Mesothelial cell of epicardium (in vitro differentiated cells): ENCODE measurements at places on chromosomes 2 and 18.

- peaks cover 7% of the 10 kb centered on the region for H3K4me1 ChIP-seq
- no peak overlapping the region for H3K27ac ChIP-seq
- H3K4me3 ChIP-seq, result no peak overlapping the region
- peaks cover 2% of the 10 kb centered on the region for H3K27me3 ChIP-seq
Observed at GRCh38 chr2:12262681-12263436, 453.9 kb upstream of the TRIB2 start.

GRCh38 chr18:28382215-28382879, 205.4 kb upstream of the CDH2 start:
- no peaks in the 10 kb centered on the region for H3K4me1 ChIP-seq
- H3K36me3 ChIP-seq, result peaks cover 3% of the 10 kb centered on the region
- DNase-seq, result no peak
- no peaks in the 10 kb centered on the region for H3K27me3 ChIP-seq
- no peak overlapping the region for H3K4me3 ChIP-seq

GRCh38 chr2:198700319-198700718, 757.4 kb downstream of the SATB2 start:
- DNase-seq, result no peak
- H3K4me1 ChIP-seq, result no peaks in the 10 kb centered on the region
- no peaks in the 10 kb centered on the region for H3K36me3 ChIP-seq
- no peaks in the 10 kb centered on the region for H3K27me3 ChIP-seq
- no peak overlapping the region for H3K4me3 ChIP-seq
- no peak overlapping the region for H3K27ac ChIP-seq

GRCh38 chr2:206056286-206056685, 29.7 kb downstream of the INO80D start:
- no peaks in the 10 kb centered on the region for H3K27me3 ChIP-seq
- H3K36me3 ChIP-seq, result peaks cover 18% of the 10 kb centered on the region
- peaks cover 3% of the 10 kb centered on the region for H3K4me1 ChIP-seq
- no peak overlapping the region for H3K27ac ChIP-seq
- no peak overlapping the region for H3K4me3 ChIP-seq

- H3K4me3 ChIP-seq, result no peak overlapping the region
- no peaks in the 10 kb centered on the region for H3K4me1 ChIP-seq
Observed at GRCh38 chr2:127589358-127589757, 53.9 kb downstream of the MYO7B start.

- no peaks in the 10 kb centered on the region for H3K27me3 ChIP-seq
- no peak overlapping the region for H3K27ac ChIP-seq
- DNase-seq, result no peak
Observed at GRCh38 chr18:68666381-68666780, 48.5 kb downstream of the TMX3 start.

GRCh38 chr2:170512266-170512665, 202.9 kb upstream of the SP5 start:
- no peaks in the 10 kb centered on the region for H3K36me3 ChIP-seq
- H3K27me3 ChIP-seq, result peaks cover 3% of the 10 kb centered on the region
- H3K27ac ChIP-seq, result peak overlapping the region; percentile 69
- H3K4me3 ChIP-seq, result no peak overlapping the region

- no peaks in the 10 kb centered on the region for H3K36me3 ChIP-seq
- no peaks in the 10 kb centered on the region for H3K4me1 ChIP-seq
- no peak overlapping the region for H3K27ac ChIP-seq
- no peak for DNase-seq
- peaks cover 10% of the 10 kb centered on the region for H3K27me3 ChIP-seq
Observed at GRCh38 chr2:118231759-118232158, 143.5 kb downstream of the INSIG2 start.

GRCh38 chr2:127463155-127463991, 45.1 kb downstream of the PROC start:
- no peak overlapping the region for H3K4me3 ChIP-seq
- H3K36me3 ChIP-seq, result peaks cover 6% of the 10 kb centered on the region
- no peaks in the 10 kb centered on the region for H3K27me3 ChIP-seq
- peak overlapping the region; percentile 30 for H3K27ac ChIP-seq
- no peaks in the 10 kb centered on the region for H3K4me1 ChIP-seq

DNA sequence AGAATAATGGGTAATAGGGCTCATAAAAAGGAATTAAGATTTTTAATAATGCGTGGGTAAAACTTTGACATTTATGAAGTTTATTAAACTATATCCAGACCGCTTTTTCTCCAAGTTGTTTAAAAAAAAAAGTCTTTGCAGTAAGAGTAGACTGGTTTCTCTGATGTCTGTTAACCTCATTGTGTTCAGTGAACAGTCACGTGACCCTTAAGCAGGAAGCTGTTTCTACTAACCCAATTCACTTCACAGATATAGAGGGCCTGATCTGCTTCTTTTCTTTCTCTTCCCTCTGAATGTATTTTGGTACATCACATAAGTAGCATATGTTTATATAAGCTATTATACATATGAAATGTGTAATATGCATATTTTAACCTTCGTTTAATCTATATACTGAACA, 1011.3 kb upstream of the CELF4 start:
- H3K27me3 ChIP-seq, result peaks cover 3% of the 10 kb centered on the region
- no peak for DNase-seq
- no peak overlapping the region for H3K4me3 ChIP-seq
- peaks cover 3% of the 10 kb centered on the region for H3K4me1 ChIP-seq
- no peaks in the 10 kb centered on the region for H3K36me3 ChIP-seq

- DNase-seq, result no peak
- H3K4me1 ChIP-seq, result peaks cover 9% of the 10 kb centered on the region
- H3K36me3 ChIP-seq, result no peaks in the 10 kb centered on the region
- no peak overlapping the region for H3K27ac ChIP-seq
Observed at GRCh38 chr2:98454073-98454472, 9.4 kb downstream of the INPP4A start.

- peaks cover 22% of the 10 kb centered on the region for H3K27me3 ChIP-seq
- DNase-seq, result no peak
- no peak overlapping the region for H3K27ac ChIP-seq
- H3K4me1 ChIP-seq, result no peaks in the 10 kb centered on the region
- no peak overlapping the region for H3K4me3 ChIP-seq
Observed at GRCh38 chr2:84816426-84817026, 64.4 kb downstream of the TRABD2A start.

- peaks cover 6% of the 10 kb centered on the region for H3K4me1 ChIP-seq
- peaks cover 11% of the 10 kb centered on the region for H3K36me3 ChIP-seq
- H3K27me3 ChIP-seq, result no peaks in the 10 kb centered on the region
- no peak for DNase-seq
- no peak overlapping the region for H3K27ac ChIP-seq
Observed at GRCh38 chr18:45007531-45007930, 326.8 kb downstream of the SETBP1 start.

DNA sequence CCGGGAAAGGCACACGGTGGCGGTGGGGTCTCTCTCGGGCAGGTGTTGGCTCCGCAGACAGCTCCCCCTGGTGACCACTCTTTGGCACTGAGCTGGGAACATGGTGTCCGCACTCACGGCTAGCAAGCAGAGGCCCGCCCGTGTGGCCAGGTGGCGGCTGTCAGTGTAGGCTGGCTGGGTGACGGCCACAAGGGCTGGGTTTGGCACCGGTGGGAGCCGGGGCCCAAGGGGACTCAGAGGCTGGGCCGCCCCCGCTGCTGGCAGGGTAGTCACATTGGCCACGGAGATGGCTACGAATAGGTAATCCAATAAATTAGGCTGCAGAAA, 1071.7 kb downstream of the RPIA start:
- peaks cover 12% of the 10 kb centered on the region for H3K36me3 ChIP-seq
- no peaks in the 10 kb centered on the region for H3K4me1 ChIP-seq
- no peak for DNase-seq
- no peak overlapping the region for H3K4me3 ChIP-seq

- peak overlapping the region; percentile 34 for H3K27ac ChIP-seq
- DNase-seq, result no peak
- H3K36me3 ChIP-seq, result no peaks in the 10 kb centered on the region
- peak overlapping the region; percentile 79 for H3K4me3 ChIP-seq
Observed at GRCh38 chr2:73110168-73111072, 2.3 kb downstream of the RAB11FIP5 start.
